Sciatic nerve (tissue), 2 donors: ENCODE measurements at places on chromosomes 1 and 21. TPM values are rescaled to one million over a fixed set of nuclear protein-coding genes. Genes with fewer than 3 reads are reported as not detected.

- no peak for DNase-seq
Measured at GRCh38 chr1:156659661-156659987, 17.6 kb downstream of the NES start.

DNA sequence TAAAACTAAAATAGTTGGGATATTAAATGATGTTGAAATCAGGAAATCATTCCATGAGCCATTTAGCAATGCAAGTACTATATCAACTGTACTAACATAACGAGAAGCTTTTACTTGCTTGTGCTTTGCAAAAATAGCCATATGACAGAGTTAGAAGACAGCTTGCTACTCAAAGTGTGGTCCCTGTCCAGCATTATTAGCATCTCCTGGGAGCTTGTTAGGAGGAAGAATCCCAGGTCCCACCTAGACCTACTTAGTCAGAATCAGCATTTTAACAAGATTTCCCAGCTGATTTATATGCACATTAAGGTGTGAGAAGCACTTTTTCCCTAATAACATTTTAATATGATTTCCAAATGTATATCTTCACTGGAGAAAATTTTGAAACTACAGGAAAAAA is 4.7 kb downstream of the PRKACB start:
- no peak for DNase-seq

- no peak for DNase-seq
Measured at GRCh38 chr1:76925825-76926224, 58.5 kb downstream of the ST6GALNAC5 start.

- DNase-seq, result peak; percentile 48
Measured at GRCh38 chr1:234719454-234720251, 109.7 kb upstream of the IRF2BP2 start.

GRCh38 chr21:45102391-45102932 is 28.1 kb downstream of the ADARB1 start:
- no peak for DNase-seq

DNA sequence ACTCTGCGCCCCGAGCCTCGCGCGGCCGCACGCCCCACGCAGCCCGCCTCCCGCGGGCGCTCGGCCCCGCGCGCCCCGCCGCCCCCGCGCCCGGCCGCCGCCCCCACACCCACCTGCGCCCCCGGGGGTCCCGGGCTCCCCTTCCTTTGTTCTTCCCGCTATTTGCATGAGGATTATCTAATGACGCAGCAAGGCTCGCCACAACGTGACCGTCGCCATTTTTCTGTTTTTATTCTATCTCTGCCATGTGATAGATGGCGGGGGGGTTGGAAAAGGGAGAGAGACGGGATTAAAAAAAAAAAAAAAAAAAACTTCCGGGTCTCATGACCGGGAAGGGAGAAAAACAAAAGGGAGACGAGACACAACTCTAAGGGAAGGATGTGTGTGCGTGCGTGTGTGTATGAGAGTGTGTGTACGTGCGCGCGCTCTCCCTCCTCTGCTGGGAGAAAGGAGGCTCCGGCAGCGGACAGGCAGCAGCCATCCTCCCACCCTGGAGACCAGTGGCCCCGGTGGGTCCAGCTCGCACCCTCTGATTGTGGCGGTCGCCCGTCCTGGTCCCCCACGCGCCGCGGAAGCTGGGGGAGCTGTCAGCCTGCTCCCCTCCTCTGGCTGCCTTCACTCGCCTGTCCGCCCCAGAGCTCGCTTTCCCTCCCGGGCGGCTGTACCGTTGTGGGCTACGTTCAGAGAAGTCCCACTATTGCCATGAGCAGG is 80.4 kb upstream of the AK4 start:
- DNase-seq, result peak; percentile 84

DNA sequence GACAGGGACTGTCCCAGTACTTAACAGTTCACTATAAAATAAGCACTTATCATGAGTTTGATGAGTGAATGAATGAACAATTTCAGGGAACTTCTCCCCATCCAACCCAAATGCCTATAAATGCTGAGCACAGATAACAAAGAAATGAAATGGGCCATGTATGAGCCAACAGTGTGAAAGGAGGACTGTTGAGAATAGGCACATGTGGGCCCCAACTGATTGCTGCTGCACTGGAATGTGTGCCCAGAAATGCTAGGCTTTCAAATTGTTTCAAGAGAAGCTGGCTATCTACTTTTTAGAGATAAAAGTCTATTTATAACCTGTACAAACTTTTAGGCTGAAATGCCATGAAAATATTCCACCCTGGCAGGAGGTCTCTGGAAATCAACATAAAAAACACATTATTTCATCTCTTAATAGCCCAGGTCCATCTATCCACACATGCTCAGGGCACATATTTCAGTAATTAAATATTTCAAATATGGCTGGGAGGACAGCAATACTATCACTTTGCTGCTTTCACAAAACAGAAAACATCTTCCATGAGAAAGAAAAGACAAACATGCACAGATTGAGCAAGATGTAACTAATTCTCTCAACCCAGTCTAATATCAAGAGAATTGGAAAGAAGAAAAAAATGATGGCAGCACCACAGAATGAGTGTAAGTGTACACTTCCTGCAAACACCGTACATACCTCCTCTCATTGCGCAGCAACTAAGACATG is 49.8 kb downstream of the COLGALT2 start:
- DNase-seq, result no peak

GPR157 gene
- 8.6 TPM for total RNA-seq

KRTAP22-1 gene
- total RNA-seq, result not detected

- DNase-seq, result no peak
Measured at GRCh38 chr1:214164173-214164572, 116.8 kb upstream of the SMYD2 start.

NUP210L gene
- total RNA-seq, result 0.18 TPM

- no peak for DNase-seq
Measured at GRCh38 chr1:61397935-61398334, 315.6 kb downstream of the NFIA start.

MYOG gene
- total RNA-seq, result not detected

- DNase-seq, result no peak
Measured at GRCh38 chr1:157725221-157725577, 24.6 kb upstream of the FCRL3 start.
